A172 (cell line): ENCODE measurements at places on chromosomes 6 and 20. TPM values are rescaled to one million over a fixed set of nuclear protein-coding genes. Genes with fewer than 3 reads are reported as not detected.
A peak's percentile ranks its signal among the peaks of the same experiment; 100 is the strongest.

- DNase-seq: no peak
Measured at GRCh38 chr6:76465410-76465809, 392.9 kb upstream of the IMPG1 start.

Gene SLC24A3
- not detected in 2 replicates for total RNA-seq

Gene STMND1
- total RNA-seq: 0.22 TPM in 1 of 2 replicates, not detected in the other

Gene CBLN4
- not detected in 2 replicates for total RNA-seq

DNA sequence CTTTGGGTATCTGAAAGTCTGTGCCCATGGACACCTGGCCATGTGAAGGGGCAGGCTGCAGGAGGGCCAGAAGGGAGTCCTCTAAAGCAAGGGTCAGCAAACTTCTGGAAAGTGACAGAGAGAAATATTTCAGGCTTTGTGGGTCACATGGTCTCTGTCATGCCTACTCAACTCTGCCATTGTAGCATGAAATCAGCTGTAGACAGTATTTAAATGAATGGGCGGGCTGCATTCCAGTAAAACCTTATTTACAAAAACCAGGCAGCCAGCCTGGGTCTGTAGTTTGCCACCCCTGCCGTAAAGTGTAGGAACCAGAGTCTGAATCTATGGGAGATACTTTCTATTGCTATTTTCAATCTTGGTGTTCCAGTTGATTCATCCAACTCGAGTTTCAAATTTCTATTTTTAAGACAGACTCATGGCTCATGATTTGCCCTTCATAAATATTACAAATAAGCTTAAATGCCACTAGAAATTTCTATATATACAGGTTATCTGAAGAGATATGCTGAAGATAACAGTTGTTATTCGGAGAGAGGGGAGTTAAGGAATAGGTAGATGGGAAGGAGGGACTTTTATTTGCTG lies 19.0 kb upstream of the ADGRF4 start:
- no peak for DNase-seq

- DNase-seq: no peak
Measured at GRCh38 chr20:21557241-21558020, 43.6 kb upstream of the NKX2-2 start.

DNA sequence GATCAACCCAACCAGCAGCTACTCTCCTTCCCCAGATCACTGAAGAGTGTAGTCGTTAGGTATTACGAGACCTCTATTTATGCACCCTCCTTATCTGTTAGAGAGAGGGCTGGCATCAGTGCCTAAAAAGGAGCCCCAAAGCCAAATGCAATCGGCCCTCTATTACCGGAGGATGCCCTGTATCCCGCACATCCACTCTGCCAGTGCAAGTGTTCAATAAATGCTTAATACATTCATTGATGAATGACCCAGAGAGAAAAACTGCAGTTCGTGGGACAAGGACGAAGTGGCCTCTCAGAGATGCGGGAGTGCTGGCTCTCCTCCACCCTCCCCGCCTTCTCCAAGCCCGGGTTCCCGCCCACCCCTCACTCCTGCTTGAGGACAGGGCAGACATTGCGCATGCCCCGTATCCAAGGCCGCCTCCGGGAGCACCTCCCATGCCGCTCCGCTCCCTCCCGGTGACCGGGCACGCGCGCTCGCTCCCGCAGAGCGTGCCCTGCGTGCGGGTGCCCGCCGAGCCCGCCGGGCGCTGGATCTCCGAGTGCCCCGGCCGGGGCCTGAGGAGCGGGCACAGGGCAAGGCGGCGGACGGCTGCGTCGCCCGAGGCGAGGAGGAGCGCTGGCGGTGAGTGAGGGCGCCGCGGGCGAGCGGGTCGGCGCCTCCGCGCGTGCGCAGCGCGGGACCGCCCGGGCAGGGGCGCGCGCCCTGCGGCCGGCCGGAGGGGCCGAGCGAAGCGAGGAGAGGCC lies 27.2 kb upstream of the BTBD3 start:
- peak; percentile 89 for DNase-seq

Gene POM121L2
- not detected in 2 replicates for total RNA-seq

GRCh38 chr6:97081010-97081590 lies 156.6 kb downstream of the KLHL32 start:
- no peak for DNase-seq

DNA sequence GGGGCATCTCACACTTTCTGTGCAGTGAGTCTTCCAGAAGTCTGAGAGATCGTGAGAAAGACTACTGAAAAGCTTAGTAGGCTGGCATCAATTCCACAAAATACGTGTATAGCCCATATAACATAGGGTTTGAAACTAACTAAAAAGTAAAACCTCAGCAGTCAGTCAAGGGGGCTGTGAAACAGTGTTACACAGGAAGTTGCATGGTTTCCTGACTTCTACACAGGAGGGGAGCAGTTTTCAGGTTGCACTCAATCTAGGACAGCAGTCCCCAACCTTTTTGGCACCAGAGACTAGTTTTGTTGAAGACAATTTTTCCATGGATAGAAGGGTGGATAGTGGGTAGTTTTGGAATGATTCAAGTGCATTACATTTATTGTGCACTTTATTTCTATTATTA lies 4.7 kb upstream of the LY86 start:
- no peak for DNase-seq

DNA sequence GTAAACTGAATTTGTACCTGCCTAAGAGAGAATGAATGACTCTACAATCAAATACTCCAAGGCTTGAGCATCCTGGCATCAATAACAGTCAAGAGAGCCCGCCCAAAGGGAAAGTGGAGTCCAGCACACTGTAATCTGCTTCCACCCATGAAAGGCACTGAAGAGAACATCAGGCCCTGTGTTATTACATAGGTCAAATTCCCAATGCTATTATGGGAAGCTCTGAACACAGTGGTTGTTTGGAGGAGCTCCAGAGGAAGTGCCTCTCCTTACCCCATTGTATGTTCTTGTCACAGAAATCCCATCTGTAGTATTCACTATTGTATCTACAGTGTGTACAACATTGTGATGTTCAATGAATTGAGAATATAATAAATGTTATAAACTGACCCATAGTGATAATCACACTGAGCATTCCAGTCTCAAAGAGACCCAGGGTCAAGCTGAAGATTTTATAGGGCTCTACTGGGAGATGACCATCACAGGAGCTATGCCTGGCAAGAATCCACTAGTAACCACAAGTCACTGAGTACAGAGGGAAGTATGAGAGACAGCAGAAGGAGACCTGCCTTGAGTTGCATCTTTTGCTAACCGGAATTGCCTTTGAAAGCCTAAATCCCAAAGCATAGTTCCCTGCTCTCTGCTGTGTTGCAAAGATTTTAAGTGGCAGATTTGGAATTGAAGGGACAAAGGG lies 446.7 kb downstream of the GJA1 start:
- peak; percentile 82 for DNase-seq

Gene PRICKLE4
- total RNA-seq: not detected in 2 replicates

Gene CLPSL1
- total RNA-seq: not detected in 2 replicates

GRCh38 chr20:60964911-60965310 lies 287.1 kb upstream of the CDH4 start:
- DNase-seq: no peak

- no peak for DNase-seq
Measured at GRCh38 chr6:141977782-141978181, 154.9 kb upstream of the GJE1 start.

- DNase-seq: no peak
Measured at GRCh38 chr6:144327081-144327480, 41.9 kb downstream of the UTRN start.

Gene DNAH8
- total RNA-seq: not detected in 2 replicates

- DNase-seq: peak; percentile 33
Measured at GRCh38 chr20:63310265-63310991, 17.4 kb downstream of the COL20A1 start.

- peak; percentile 14 for DNase-seq
Measured at GRCh38 chr6:148509119-148509799, 166.6 kb downstream of the SASH1 start.

DNA sequence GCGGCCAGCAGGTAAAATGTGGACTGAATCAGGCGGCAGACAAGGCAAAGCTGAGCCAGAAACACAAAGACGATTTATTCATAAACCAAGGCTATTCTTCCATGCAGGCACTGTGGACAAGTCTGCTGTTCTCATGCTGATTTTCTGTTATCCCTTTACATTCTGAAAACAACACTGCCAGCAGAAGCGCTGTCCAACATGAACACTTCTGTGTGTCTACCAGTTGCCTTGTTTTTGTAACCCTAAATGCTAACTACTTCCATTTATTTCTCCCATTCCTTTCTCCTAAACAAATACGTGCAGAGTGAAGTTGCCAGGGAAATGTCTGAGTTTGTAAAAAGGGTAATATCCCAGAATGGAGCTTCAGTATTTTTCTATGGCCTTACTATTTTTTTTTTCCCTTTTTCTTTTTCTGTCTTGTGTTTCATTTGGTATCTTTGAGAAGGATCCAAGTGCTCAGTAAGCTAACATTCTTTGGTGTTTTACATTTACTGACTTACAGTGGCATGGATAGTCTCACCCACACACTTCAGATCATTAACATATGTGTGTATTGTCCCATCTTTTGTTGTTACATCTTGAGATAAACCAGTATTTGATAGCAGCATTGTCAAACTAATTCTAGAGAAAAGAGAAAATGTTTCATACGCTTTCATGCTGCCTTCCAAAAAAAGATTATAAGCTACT lies 1308.9 kb upstream of the MAP3K7 start:
- DNase-seq: no peak

DNA sequence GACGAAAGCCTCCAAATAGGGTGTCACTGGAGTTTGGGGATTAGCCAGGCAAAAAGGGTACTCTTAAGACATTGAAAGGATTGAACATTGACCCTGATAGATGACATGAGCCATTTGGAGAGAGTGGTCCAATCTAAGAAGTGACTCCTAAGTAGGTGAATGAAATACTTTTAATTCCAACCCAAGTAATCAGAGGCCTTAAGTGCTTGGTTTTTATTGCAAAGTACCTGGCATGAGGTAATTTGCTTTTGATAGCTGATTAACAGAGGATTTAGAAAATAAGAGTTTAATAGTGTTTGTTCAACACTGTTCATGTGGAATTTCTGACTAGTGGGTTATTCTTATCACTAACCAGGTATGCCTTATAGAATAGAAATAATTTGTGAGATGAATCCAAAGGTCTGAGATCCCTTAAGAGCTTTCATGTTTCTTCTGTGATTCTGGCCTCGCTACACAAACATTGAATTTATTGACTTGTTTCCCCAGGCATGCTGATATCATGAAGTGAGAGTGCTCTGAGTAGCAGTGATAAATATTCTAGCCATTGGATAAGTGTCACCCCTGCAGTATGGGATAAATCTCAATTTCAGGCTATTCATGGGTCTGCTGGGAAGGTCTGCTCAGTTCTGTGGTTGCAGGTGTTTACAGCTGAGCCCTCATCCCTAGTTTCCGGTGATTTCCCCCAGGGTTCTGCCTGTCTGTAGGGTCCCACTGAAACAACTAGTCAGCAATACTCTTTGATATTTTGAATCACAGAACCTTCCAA lies 6.5 kb downstream of the NCOA7 start:
- no peak for DNase-seq

Gene MAP1LC3A
- total RNA-seq: 27.6 and 46.1 TPM in 2 replicates

GRCh38 chr20:33299111-33299603 lies 16.1 kb downstream of the BPIFB1 start:
- peak; percentile 43 for DNase-seq

GRCh38 chr20:15823718-15824117 lies 749.5 kb downstream of the KIF16B start:
- no peak for DNase-seq

- DNase-seq: no peak
Measured at GRCh38 chr6:163444077-163444476, 29.6 kb downstream of the QKI start.
